ENCODE measurements at places on chromosomes 7 and 10.

- DNase-seq = peak; percentile 70
Measured at GRCh38 chr10:72260976-72261783, 12.5 kb upstream of the DDIT4 start.

- no peak for DNase-seq
Measured at GRCh38 chr10:95547791-95548435, 13.3 kb downstream of the SORBS1 start.

DNA sequence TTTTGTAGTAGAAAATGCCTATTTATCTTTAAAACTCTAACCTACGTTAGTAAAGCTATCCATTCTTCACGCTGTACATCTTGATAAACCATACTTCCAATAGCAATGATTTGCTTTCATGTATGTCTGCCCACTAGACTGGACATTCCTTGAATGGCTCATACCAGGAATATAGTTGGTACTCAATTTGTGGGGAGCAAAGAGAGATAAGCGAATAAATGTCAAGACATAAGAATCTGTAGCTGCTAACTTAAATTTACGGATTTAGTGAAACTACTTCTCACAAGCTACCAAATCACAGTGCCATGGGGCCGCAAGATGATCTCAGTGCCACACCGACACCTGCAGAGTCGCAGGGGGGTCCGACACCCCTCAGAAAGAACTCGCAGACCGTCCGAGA, 763 bp upstream of the RALA start:
- no peak for DNase-seq

DNA sequence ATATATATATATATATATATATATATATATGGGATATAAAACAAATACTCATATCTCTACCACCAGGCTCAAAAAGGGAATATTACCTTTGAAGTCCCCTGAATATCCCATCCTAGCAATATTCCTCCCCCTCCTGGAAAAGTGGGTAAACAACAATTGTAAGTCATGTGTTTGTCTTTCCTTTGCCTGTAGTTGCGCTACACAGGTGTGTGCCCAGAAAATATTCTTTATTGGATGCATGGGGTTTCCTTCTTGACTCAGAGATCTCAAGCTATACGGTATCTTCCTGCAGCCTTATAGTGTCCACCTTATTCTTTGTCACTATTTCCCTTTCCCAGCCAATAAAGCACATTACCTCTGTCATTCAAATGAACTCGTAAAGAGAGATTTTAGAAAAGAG, 54.2 kb downstream of the MET start:
- DNase-seq = no peak

DNA sequence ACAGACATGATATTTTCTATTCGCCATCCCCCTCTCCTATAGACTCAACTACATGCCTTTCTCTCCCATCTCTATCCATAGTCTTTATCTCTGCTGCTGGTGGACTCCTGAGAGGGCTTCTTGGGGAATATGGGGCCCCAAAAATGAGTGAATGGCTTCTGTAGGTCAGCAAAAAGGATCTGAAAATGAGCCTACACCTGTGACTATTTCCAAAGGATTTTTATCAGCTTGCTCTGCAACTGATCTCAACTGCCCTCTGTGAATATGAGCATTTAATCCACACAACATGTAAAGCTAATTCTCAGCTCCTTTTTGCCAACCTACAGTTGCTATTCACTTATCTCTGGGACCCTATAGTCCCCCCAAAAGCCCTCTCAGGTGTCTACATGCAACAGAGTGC, 36.2 kb downstream of the PRSS2 start:
- DNase-seq = no peak

GRCh38 chr10:16440396-16441133, 3.8 kb downstream of the PTER start:
- DNase-seq = no peak

DNA sequence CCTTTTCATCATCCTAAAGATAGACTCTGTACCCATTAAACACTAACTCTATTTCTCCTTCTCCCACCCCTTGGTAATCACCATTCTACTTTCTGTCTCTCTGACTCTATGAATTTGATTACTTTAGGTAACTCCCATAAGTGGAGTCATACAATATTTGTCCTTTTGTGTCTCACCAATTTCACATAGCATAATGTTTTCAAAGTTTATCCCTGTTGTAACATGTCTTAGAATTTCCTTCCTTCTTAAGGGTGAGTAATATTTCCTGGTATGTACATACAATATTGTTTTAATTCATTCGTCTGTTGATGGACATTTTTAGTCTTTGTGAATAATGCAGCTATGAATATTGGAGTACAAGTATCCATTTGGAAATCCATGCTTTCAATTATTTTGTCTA, 50.9 kb upstream of the CDCA7L start:
- DNase-seq = no peak

DNA sequence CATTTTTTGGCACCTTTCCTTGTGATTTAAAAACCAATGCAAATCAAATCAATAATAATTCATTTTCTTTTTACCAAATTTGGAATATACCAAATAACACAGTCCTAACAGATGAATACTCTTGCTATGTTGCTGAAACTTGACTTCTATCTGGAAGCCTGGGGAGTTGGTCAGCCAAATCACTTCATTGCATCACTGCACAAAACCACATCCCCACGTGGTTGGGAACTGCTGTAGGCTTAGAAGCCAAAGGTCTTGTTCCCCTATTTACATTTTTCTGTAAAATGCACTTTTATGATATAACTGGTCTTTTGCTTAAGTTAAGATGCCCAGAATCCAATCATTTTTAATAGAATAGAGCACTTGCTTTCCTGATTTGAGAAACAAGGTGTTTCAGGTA, 15.2 kb downstream of the GPR85 start:
- DNase-seq = no peak

DNA sequence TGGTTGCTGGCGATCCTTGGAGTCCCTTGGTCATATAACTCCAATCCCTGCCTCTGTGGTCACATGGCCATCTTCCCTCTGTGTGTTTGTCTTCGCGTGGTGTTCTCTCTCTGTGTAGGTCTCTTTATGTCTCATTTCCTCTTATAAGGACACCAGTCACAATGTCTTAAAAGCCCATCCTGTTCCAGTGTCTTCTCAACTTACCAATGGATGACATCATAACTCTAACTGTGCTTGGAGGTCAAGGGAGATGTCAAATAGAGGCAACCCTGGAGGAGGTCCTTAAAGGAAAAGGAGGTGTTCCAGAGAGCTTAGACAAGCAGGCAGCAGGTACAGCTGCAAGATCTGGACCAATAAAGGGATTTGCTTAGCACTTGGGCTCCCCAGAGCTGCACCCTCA, 143.0 kb downstream of the BUB3 start:
- DNase-seq = no peak

GRCh38 chr7:31958226-31958625, 112.0 kb downstream of the PDE1C start:
- no peak for DNase-seq

Data from mesothelial cell of epicardium (in vitro differentiated cells).